ENCODE measurements at places on chromosomes 7 and 10.

DNA sequence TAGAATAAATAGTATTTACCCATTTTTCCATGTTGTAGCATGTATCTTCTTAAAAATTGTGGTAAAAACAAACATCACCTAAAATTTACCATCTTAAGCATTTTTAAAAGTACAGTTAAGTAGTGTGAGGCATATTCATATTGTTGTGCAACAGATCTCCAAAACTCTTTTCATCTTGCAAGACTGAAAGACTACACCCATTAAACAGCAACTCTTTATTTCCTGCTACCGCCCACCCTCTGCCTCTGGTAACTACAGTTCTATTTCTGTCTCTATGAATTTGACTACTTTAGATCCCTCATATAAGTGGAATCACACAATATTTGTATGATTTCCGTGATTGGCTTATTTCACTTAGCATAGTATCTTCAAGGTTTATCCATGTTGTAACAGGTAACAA is 40.0 kb upstream of the AGBL3 start:
- DNase-seq = no peak

DNA sequence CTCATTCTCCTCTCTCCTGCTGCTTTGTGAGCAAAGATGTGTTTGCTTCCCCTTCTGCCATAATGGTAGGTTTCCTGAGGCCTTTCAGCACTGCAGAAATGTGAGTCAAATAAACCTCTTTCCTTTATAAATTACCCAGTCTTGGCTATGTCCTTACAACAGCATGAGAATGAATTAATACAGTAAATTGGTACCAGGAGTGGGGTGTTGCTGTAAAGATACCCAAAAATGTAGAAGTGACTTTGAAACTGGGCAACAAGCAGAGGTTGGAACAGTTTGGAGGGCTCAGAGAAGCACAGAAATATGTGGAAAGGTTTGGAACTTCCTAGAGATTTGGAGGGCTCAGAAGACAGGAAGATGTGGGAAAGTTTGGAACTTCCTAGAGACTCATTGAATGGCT is 388.7 kb upstream of the GHITM start:
- DNase-seq = no peak

- DNase-seq = no peak
Observed at GRCh38 chr10:78645169-78645686, 423.5 kb upstream of the ZMIZ1 start.

GRCh38 chr10:61187601-61188000 is 243.6 kb upstream of the RHOBTB1 start:
- no peak for DNase-seq

DNA sequence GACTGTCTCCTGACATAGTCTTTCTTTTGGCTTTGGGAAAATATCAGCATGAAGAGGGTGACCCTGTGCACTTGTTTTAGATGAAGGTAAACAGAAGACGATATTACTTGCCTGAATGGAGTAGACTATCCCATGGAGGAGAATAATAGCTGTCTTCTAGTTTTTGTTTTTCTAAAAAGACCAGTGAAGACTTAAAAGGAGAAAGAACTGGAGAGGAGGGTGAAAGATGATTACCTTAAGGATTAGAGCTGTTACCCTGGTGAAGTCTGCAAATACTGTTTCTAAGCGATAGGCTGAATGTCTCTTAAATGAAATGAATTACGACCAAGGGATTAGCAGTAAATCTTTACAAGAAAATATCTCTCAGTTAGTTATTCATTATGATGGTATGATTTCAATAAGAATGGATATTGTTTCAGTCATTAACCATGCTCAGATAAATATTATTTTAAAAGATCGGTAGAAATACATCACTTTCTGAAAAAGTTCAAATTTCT is 255.6 kb upstream of the FERD3L start:
- DNase-seq = no peak

DNA sequence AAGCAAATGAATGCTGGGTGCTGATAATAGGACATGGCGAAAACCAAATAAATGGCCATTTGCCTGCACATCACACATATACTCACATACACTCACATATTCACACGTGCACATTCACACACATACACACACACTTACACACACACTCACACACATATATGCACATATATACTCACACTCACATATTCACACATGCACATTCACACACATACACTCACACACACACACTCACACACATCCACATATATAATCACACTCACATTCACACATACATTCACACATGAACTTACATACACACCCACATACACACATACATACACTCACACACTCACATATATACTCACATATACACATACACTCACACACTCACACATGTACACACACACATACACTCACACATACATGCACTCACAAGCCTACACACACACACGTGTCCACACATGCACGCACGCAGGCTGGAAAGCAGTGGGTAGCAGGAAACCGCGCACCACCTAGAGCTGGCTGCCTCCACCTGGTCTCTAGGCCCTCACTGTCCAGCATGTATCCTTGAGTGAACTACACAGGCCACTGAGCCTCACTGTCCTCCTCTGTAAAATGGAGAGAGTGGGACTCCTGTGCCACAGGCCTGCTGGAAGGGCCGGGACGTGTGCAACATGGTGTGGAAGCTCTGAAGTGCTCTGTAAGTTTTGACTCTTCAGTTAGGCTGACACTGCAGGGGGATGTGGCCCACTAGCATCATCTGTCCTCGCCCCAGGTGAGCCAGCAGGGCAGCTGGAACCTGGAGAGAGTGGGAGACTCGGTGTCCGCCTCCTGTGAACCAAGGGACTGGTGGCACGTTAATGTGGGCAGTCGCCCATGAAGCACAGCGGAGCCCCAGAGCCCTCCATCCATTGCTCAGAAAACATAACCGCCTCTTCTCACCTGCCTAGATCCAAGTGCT is 14.9 kb downstream of the TMEM72 start:
- DNase-seq = no peak

- DNase-seq = no peak
Observed at GRCh38 chr7:45183711-45184210, 26.2 kb downstream of the RAMP3 start.

DNA sequence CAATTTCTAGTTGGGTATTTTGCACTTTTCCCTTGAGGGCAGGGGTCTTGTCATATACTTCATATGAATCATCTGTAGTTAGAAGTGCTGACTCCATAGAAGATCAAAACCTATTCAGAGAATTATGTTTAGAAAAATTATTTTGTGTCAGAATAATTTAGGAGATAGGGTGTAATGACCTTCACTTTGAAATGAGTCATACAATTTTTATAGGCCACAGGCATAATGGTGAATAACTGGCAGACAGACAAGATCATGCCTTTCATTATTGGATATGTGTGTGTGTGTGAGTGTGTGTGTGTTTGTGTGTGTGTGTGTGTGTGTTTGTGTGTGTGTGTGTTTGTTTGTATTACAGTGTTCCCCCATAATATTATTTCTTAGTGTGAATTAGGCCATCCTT is 523.0 kb downstream of the ANKRD7 start:
- DNase-seq = no peak

- DNase-seq = no peak
Observed at GRCh38 chr7:104341546-104341945, 13.1 kb downstream of the LHFPL3 start.

DNA sequence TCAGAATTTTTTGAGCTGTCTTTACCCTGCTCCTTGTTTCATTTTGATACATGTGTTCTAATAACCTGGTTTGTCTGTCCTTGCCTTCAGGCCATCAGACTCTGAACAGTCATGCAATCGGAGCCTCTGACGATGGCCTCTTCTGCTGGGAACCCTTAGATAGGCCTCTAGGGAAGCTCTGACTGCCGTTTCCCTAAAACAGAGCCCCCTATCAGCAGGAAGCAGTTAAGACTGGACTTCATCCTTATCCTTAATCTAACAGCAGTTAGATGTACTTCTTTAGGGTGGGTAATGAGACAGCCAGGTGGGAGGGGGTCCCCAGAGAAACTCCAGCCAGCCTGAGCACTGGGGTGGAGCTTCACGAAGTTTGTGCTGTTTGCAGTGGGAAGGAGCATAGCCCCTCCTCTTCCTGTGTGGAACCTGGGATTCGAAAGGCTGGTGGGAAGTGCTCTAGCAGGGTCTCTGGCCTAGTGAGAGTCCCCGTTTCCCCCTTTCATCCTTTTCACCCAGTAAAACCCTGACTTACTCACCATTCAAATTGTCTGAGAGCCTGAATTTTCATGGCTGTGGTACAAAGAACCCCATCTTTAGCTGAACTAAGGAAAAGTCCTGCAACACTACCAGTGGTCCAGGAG is 28.4 kb upstream of the SORCS3 start:
- DNase-seq = no peak

DNA sequence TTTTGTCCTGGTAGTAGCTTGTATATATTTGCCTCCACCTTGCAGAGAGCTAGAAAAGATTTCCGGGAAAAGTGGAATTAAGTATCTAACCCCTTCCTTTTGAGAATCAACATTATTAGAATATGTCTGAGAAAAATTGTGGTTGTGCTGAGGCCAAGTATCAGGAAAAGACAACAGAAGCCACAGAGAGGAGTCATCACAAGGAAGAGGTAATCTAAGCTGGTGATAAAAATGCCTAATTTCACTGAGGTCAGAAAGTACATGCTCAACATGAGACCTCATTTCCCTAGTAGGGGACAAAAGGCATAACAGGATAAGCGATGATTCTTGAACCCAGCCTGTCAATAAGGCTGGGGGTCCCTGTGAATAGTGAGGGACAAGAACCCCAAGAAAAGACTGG is 97.0 kb upstream of the PDE1C start:
- no peak for DNase-seq

DNA sequence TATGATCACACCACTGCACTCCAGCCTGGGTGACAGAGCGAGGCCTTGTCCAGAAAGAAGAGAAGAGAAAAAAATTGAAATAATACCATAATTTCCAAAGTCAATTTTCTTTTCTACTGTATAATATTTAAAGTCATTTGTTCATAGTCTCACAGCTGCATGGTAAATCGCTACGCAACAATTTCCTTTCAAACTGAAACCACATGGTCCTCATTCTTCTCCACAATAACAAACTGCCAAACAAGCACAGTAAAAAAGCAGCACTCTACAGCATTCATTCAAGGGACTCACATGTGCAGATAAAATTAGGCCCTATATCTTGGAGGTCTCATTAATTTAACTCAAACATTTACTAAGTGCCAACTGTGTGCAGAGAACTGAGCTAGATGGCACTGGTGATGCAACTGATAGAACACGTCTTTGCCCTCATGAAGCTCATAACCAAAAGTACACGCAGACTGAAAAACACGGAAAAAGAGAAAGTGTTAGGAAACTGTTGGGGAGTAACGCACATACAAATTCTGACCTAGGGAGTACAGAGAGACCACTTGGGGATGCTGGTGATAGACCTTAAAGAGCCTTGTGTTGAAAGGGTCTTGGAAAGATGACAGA is 68.4 kb upstream of the SRRM3 start:
- DNase-seq = peak; percentile 26

GRCh38 chr10:101859530-101859929 is 15.9 kb upstream of the KCNIP2 start:
- no peak for DNase-seq

- DNase-seq = no peak
Observed at GRCh38 chr10:57791546-57791945, 476.1 kb downstream of the IPMK start.

DNA sequence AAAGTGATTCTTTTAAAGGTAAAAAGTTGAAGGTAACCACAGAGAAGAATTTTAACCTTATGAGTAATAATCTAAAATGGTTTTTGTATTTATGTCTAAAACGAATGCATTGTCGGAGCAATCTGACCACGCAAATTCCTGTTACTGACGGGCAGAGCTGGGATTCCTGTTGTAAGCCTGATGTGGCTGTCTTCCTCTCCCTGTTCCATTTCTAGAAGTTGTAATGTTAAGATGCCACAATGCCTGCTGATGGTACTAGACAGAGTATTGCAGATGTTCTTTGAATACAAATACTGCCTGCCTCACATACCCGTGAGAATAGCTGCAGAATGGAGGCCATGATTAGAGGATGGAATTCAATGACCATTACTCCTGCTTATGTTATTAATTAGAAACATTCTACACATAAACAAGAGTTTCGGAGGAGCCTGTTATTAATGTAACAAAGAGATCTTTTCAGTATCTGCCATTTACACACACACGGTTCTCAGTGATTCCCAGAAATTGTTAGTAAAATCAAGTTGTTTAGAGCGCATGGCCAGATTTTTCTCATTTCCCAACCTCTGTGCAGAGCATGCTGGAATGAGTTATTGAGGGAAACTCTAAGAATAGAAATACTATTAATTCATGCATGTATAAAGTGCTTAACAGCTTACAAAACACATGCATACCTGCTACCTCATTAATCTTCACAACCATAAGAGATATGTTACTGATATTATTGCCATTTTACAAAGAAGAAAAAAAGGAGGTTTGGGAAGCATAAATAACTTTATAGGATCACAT is 196.8 kb downstream of the PTN start:
- no peak for DNase-seq

- no peak for DNase-seq
Observed at GRCh38 chr10:123462246-123462645, 203.9 kb upstream of the GPR26 start.

DNA sequence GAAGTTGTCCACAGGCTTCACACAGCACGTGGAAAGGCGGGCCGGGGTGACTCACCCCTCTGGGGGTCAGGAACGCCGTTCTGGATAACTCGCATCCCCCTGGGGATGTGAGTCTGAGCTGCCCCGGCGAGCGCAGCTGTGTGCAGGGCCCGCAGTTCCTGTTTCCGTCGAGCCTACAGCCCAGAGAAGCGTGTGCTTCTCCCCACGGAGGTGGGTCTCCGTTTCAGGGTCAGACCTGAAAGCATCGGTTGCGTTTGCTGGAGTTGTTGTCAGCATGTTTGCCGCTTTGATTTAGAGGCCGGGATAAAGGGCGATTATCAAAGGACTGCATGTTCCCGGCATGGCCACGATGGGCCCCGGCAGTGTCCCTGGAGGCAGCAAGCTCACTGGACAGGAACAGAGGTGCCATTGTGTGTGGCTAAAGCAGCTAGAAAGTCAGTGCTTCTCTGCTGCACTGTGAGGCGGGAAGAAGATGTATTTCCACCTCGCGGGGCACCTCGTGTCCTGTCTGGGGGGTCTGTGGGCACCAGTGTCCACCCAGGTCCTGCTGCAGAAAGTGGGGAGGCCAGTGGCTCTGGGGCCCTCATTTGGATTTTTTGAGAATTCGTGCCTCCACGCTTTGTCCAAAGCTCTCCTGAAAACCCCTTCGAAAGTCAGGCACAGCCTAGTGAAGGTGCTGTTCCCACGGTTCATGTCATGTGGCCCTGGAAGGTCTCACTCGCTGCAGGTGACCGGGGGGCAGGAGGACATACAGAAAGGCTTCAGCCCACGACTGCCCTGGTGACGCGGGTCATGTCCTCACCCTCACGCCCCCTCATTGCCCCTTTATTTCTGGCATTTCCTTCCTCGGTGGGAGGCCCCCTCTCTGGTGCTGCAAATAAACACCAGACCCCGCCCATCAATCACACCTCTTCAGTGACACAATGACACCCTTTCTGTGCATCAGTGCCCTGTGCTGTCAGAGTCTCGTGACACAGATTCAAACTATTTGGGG is 27.4 kb upstream of the GDI2 start:
- no peak for DNase-seq

- DNase-seq = no peak
Observed at GRCh38 chr7:41438705-41439514, 264.0 kb downstream of the INHBA start.

GRCh38 chr10:43962346-43963191 is 313.9 kb upstream of the ZNF32 start:
- no peak for DNase-seq
